ENCODE measurements at places on chromosomes 1 and 21. TPM values are rescaled to one million over a fixed set of nuclear protein-coding genes. Genes with fewer than 3 reads are reported as not detected.

DNA sequence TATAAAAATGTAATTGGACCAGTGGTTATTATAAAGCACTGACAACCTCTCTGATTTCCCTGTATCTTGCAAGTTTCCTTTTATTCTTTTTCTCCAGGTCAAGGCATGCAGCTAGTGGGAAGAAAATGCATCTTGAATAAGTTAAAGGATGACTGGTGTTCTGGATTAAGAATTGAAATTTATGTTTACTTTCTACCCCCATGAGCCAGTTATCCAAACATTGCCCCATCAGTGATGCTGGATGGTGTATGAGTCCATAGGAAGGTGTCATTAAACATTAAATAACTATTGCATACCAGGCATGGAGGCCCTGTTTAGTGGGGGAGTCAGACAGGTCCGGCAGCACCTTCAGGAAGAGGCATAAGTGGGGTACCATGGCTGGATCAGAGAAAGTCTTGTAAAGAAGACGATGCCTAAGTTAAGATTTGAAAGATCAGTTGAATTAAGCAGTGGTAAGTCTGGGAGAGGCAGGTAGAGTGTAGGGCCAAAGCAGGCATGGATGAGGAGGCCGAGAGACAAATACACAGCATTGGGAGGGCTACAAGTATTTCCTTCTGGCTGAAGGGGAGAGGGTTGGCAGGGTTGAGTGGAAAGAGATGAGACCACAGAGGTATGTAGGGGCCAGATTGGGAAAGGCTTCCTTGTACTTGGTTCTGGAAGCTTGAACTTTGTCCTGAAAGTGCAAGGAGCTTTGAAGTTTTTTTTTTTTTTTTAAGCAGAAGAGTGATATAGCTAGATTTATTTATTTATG, 5.7 kb downstream of the SZRD1 start:
- no peaks in the 10 kb centered on the region for H3K27me3 ChIP-seq
- H3K4me1 ChIP-seq, result peaks cover 23% of the 10 kb centered on the region
- DNase-seq, result no peak
- H3K27ac ChIP-seq, result no peak overlapping the region
- no peaks in the 10 kb centered on the region for H3K36me3 ChIP-seq

DNA sequence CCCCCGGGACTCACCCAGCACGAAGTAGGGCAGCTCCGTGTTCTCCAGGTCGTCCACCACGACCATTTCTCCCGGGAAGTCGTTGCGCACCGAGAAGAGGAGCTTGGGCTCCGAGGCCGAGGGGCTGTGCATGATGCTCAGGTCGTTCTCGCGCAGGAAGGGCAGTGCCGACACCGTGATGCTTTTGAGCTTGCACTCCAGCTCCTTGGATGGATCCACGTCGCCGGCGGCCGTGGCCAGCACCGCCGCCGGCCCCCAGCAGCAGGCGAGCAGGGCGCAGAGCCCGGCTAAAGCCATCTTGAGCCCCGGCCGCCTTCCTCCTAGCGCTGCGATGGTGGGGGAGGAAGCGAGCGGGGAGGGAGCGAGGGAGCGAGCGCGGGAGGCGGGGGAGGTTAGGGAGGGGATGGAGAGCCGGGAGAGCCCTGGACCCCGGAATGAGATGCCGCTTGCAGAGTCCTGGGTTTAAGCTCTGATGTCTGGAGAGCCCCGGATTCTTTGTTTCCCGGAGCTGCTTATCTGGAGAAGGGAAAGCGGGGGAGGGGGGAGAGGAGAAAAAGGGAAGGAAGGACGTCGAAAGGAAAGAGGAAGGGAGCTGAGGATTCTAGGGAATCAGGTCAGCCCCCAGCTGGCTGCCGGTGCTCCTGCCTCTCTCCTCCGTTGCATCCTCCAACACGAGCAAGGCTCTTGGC, at the start of gene ASTN1:
ASTN1 (minus strand) TSS at position 333 of the 689 bp plus-strand sequence; CDS start at position 297, 36 bp downstream.
- H3K27ac ChIP-seq, result no peak within 1 kb of the TSS
- no peaks in the 10 kb centered on the region for H3K36me3 ChIP-seq
- no peaks in the 10 kb centered on the region for H3K27me3 ChIP-seq
- no peak for DNase-seq
- H3K4me3 ChIP-seq, result no peak within 1 kb of the TSS

GRCh38 chr1:90474158-90474557, 242.9 kb downstream of the BARHL2 start:
- H3K27ac ChIP-seq, result no peak overlapping the region
- no peaks in the 10 kb centered on the region for H3K36me3 ChIP-seq
- H3K27me3 ChIP-seq, result no peaks in the 10 kb centered on the region
- no peak overlapping the region for H3K4me3 ChIP-seq
- DNase-seq, result no peak
- no peaks in the 10 kb centered on the region for H3K4me1 ChIP-seq

DNA sequence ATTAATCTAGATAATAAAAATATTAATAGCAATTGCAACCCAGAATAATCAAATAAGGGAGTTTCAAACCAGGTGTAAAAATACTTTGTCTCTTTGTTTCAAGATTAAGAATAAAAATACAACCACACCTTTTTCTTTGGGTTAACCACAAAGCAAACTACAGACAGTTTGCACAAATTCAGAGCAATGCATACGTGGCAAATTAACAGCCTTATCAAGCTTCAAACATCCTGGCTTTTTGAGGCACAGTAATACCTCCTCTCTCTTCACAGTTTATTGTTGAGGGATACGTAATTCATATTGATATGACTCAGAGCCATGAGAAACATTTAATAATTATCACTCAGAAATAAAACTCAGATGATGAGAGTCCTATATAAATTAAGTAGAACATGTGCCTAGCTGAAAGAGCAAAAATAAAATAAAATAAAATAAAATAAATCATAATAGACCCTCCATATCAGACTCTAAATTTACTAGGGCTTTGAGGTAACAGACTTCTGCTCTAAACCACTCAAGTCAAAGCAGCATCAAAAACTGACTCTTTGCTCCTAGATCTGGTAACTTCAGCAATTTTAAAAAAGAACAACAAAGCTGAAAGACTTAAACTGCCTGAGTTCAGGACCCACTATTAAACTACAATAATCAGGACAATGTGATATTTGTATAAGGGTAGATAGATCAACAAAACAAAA, 11.4 kb downstream of the EDEM3 start:
- H3K36me3 ChIP-seq, result no peaks in the 10 kb centered on the region
- DNase-seq, result no peak
- no peak overlapping the region for H3K4me3 ChIP-seq

DNA sequence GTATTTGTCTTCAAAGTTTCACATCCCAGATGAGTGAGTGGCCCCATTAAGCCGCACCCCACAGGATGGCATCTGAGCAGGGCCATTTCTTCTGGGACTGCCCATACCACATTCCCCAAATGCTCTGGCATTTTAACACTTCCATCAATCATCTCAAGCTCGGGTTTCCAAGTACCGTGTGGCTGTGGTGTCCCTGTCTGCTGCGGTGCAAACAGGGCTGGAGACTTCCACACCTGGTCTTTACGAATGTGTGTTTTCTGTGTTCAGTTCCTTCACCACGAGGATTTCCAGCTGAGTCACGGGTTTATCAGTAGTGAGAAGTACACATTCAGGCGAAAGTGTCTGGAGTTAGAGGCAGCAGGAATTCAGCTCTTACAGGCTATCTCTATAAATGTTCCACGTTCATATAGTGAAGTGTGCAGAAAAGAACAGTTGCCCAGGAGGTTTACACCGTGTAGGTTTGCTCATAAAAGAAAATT, 195.2 kb downstream of the RHOU start:
- no peaks in the 10 kb centered on the region for H3K36me3 ChIP-seq
- peak overlapping the region; percentile 47 for H3K27ac ChIP-seq
- DNase-seq, result no peak
- no peaks in the 10 kb centered on the region for H3K27me3 ChIP-seq
- no peaks in the 10 kb centered on the region for H3K4me1 ChIP-seq

- DNase-seq, result no peak
- H3K4me3 ChIP-seq, result no peak overlapping the region
- no peaks in the 10 kb centered on the region for H3K27me3 ChIP-seq
- H3K4me1 ChIP-seq, result no peaks in the 10 kb centered on the region
- no peak overlapping the region for H3K27ac ChIP-seq
These were observed 38.8 kb downstream of the HEATR1 start for GRCh38 chr1:236565530-236565929.

DNA sequence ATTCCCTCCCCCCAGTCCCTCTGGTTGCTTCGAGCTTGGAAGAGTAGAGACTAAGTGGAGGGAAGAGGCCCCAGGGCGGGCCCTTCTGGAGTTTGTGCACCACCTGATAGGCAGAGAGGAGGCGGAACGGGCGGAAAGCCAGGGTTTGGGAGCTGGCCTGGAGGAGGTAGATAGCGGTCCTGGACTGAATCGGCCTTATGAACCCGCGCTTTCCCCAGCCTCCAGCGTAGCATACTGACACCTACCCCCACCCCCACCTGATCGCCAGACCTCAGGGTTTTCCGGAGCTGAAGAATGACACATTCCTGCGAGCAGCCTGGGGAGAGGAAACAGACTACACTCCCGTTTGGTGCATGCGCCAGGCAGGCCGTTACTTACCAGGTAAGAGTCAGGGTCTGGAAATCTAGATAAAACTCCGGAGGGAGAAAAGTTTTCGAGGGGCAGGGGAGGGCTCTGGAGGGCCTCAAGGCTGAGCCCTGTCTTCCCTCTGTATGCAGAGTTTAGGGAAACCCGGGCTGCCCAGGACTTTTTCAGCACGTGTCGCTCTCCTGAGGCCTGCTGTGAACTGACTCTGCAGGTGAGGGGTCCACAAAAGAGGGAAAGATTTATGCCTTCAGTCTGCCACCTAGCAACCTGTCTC, 705 bp downstream of the UROD start:
- H3K27ac ChIP-seq, result peak overlapping the region; percentile 87
- H3K4me3 ChIP-seq, result peak overlapping the region; percentile 83
- peaks cover 27% of the 10 kb centered on the region for H3K36me3 ChIP-seq
- H3K4me1 ChIP-seq, result peaks cover 25% of the 10 kb centered on the region
- peak; percentile 75 for DNase-seq
- H3K27me3 ChIP-seq, result no peaks in the 10 kb centered on the region

GRCh38 chr1:62024690-62025089, 170.0 kb upstream of the L1TD1 start:
- H3K4me3 ChIP-seq, result no peak overlapping the region
- no peaks in the 10 kb centered on the region for H3K36me3 ChIP-seq
- no peak for DNase-seq
- H3K27me3 ChIP-seq, result no peaks in the 10 kb centered on the region
- no peaks in the 10 kb centered on the region for H3K4me1 ChIP-seq

DNA sequence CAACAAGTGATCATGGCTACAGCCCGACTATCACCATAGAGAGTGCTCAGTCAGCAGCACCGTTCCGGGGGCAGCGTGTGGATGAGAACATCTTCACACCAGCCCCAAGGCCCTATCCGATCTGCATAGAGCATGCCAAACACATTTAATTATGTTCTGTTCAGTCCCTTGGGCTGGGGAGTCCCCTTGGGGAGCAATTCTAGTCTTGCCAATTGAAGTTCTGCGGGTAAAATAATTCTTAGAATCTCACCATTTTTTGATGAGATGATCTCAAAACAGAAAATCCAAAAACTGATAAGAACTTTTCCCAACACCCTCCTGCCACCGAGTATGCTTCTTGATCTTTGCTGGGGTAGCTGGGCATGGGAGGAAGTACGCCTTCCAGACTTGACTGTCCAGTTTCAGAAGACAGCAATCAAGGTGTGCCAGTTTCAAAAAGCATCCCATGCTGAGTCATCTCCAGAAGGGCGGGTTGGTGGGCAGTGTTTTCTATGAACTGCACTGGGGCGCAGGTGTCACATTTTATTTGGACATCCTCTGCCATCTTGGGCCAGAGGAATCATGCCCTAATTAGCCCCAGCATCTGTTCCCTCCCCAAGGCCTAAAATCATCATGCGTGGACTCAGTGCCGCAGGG, 20.8 kb upstream of the PTPRF start:
- no peaks in the 10 kb centered on the region for H3K27me3 ChIP-seq
- no peaks in the 10 kb centered on the region for H3K36me3 ChIP-seq
- no peaks in the 10 kb centered on the region for H3K4me1 ChIP-seq
- DNase-seq, result no peak

DNA sequence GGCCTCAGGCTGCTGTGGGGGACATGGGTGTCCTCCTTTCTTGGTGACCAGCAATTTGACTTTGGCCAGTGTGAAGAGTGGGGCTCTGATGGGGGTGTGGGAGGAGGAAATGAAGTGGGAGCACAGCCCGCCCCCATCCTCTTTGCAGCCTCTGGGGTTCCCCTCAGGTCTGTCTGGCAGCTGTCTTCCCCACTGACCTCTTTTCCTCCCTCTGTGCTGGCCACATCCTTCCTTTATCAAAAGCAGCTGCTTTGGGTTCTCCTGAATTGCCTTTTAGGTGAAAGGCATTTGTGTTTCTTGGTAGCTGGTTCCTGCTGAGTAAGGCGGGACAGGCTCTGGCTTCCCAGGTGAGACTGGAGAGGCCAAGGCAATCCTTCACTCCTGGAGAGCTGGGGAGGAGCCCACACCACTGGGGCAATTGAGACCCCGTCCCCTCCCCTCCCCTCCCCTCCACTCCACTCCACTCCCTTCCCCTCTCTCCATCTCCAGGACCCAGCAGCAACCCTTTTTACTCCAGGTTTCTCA, 24.9 kb downstream of the PCAT6 start:
- H3K36me3 ChIP-seq, result no peaks in the 10 kb centered on the region
- DNase-seq, result peak; percentile 60
- no peak overlapping the region for H3K4me3 ChIP-seq
- no peak overlapping the region for H3K27ac ChIP-seq
- no peaks in the 10 kb centered on the region for H3K4me1 ChIP-seq

DNA sequence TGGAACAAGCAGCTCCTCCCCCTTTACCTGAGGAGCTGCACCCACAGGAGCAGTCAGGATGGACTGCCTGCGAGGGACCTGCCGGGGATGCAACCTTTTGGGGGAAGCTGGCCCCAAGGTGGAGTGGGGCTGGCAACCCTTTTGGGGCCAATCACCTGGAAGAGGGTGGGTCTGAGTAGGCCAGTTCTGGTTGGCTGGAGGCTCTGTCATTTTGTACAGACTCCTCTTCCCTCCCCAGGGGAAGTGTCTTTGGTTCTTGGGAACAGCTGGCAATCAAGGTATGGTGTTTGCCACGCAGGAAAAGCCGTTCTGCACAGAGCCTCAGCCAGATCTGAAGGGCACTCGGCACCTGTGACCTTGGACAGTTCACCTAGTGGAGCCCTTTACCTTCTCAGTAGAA, 280 bp upstream of the A3GALT2 start:
- H3K27ac ChIP-seq, result no peak overlapping the region
- H3K4me3 ChIP-seq, result no peak overlapping the region
- DNase-seq, result peak; percentile 30
- no peaks in the 10 kb centered on the region for H3K27me3 ChIP-seq
- peaks cover 42% of the 10 kb centered on the region for H3K36me3 ChIP-seq
- H3K4me1 ChIP-seq, result no peaks in the 10 kb centered on the region

GRCh38 chr1:46671554-46671953, at the start of gene TEX38:
Gene TEX38 (plus strand): TSS chr1:46671854. CDS start chr1:46671935, 81 bp downstream.
- H3K27ac ChIP-seq, result no peak within 1 kb of the TSS
- H3K27me3 ChIP-seq, result no peaks in the 10 kb centered on the region
- no peaks in the 10 kb centered on the region for H3K4me1 ChIP-seq
- no peak for DNase-seq
- no peak within 1 kb of the TSS for H3K4me3 ChIP-seq

Gene CSDE1
- 294 TPM for total RNA-seq

Gene GART
- 69.0 TPM for total RNA-seq
